ENCODE measurements at places on chromosomes 2 and 18.

DNA sequence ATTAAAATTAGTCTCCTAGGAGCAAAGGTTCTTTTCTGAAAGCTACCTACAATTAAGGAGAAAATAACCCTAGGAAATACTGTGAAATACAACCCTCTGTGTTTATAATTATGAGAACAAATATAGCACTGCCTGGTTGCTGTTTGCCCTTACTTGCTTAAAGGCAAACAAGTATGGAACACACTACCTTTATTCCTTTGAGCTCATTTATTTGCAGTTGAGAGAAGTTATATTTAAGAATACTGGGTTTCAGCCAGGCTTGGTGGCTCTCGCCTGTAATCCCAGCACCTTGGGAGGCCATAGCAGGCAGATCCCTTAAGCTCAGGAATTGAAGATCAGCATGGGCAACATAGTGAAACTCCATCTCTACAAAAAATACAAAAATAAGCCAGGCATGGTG is 23.1 kb upstream of the IAH1 start:
- DNase-seq, result no peak

- DNase-seq, result no peak
These were observed 21.7 kb downstream of the ACSL3 start for GRCh38 chr2:222882484-222882928.

DNA sequence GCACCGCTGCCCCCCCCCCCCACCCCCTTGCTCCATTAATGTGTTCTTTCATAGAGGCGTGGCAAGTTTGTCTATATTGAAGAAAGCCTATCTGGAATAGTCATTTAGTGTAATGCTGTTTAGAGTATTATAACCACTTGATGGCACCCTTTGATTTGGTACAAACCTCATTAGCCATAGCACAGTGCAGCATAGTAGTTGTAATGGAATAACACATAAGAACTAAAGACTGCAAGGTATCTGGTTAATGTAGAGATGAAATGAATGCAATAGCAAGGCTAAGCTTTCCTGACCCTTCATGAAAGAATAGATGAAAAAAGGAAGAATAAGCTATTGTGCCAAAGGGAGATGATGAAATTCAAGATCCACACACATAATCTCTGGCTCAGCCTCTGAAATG is 81.9 kb downstream of the EHBP1 start:
- no peak for DNase-seq

GRCh38 chr2:133986081-133986837 is 267.6 kb upstream of the MGAT5 start:
- no peak for DNase-seq

- no peak for DNase-seq
These were observed 79.8 kb upstream of the BARD1 start for GRCh38 chr2:214889301-214889700.

DNA sequence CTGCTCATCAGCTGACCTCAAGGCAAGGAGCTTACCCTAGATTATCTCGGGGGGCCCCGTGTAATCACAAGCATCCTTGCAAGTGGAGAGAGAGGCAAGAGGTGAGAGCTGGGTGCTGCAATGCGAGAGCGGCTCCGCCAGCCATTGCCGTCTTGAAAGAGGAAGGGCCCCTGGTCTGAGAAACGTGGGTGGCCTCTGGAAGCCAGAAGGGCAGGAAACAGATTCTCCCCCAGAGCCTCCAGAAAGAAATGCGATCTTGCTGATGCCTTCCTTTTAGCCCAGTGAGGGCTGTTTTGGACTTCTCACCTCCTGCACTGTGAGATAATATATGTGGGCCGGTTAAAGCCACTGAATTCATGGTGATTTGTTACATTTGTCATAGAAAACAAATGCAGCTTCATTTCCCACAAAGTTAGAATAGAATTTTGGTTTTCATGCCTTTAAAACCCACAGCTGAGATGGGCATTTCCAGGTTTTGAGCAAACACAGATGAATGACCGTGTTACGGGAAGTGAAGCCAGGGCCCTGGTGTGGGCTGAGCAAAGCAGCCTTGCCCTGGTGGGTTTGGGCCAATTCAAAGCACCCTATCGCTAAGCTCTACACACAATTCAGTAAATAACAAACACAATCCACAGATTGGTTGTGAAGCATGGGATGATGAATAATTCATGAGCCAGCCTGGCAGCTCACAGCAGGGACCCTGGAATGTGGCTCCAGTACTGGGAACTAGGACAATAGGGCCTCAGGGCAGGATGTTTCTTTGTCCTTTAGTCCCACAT is 319.9 kb upstream of the HS6ST1 start:
- DNase-seq, result no peak

GRCh38 chr2:131572175-131572574 is 44.5 kb downstream of the CCDC74A start:
- no peak for DNase-seq

DNA sequence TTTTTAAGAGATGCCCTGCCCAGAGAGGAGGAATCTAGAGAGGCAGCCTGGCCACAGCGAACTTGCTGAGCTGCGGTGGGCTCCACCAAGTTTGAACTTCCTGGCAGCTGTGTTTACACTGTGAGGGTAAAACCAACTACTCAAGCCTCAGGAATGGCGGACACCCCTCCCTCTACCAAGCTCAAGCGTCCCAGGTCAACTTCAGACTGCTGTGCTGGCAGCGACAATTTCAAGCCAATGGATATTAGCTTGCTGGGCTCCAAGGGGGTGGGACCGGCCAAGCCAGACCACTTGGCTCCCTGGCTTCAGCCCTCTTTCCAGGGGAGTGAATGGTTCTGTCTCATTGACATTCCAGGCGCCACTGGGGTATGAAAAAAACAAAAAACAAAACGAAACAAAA is 289.4 kb downstream of the KCNS3 start:
- no peak for DNase-seq

- DNase-seq, result no peak
These were observed 1.9 kb upstream of the C1QL2 start for GRCh38 chr2:119160361-119160990.

DNA sequence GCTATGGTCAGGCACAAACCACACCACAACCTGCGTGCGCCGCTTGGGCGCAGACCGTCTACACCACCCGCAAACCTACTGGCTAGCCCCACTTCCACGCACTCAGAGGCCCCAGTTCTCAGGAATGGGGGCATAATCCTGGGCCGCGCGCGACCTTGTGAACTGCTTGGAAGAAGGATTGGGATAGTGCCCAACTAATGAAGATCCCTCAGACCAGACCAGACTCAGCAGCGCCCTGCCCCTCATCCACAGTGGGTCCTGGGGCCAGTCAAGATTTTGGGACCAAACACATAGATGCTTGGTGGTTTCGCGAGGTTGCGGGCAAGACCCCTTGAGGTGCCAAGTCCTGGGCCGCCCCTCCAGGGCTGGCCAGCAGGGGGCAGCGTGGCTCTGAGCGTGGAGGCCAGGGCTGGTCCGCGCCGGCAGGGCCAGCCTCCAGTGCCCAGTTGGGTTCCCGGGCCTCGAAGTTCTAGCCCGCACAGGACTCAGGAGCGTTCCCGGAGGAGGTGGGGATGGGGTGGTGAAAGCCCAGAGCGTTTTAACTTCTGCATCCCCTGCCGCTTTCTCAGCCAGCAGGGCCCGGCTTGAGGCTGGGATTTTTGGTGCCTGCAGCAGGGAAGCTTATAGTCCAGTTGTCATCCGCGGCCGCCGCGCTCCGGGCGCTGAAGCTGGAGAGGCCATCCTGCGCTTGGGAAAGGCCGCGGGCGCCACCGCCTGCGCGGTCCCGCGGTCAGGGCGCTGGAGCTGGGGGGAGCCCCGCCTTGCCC is 8.3 kb downstream of the OSR1 start:
- no peak for DNase-seq

DNA sequence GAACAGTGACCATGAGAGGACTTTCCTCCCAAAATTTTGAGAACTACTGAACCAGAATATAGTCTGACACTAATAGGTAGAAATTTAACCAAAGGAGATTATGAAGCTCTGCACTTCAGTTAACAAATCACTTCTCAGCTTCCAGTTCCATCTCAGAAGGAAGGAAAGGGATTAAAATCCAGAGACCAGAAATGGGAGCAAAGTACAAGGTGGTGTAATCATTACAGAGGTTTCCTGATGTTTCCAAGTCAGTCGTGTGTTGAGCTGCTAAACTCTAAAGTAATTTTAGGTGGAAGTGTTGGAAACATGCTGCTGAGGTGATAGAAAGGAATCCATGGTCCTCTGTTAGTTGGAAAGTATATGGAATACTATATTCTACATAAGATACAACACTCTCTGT is 10.8 kb downstream of the TYMS start:
- no peak for DNase-seq
